ENCODE measurements at places on chromosomes 1 and 21.

DNA sequence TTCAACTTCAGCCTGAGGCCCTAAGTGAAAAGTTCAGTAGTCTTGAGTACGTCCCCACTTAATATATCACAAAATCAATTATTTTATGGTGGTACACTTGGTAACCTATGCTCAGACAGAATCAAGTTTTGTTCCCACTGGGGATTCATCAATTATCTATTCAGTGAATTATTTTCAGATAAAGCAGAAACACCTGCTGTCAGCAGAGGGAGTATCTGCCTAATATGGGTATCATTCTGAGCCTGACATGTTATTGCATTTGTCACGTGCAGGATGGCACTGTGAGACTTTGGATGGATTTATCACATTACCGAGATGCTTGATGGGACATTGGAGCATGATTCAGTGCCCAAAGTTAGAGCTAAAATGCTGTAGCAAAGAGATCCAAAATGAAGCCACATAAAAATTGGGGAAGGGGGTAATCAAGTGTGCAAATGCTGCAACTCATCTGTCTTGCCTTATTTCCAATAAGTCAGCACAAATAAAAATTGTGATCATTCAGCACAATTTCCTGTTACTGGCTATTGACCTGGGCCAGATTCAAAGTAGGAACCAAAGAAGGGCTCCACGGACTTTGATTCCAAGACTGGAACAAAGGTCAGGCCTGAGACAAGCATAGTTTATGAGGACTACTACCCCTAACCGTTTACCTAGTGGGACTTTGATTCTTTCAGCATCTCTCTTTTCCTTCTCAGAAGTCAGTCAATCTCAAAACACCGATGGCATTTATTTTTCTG, 657.6 kb downstream of the LMO4 start:
- DNase-seq = no peak

GRCh38 chr1:7575041-7575400, 196.1 kb upstream of the VAMP3 start:
- peak; percentile 73 for DNase-seq

- DNase-seq = no peak
These were observed 137.8 kb downstream of the NUF2 start for GRCh38 chr1:163459539-163459938.

DNA sequence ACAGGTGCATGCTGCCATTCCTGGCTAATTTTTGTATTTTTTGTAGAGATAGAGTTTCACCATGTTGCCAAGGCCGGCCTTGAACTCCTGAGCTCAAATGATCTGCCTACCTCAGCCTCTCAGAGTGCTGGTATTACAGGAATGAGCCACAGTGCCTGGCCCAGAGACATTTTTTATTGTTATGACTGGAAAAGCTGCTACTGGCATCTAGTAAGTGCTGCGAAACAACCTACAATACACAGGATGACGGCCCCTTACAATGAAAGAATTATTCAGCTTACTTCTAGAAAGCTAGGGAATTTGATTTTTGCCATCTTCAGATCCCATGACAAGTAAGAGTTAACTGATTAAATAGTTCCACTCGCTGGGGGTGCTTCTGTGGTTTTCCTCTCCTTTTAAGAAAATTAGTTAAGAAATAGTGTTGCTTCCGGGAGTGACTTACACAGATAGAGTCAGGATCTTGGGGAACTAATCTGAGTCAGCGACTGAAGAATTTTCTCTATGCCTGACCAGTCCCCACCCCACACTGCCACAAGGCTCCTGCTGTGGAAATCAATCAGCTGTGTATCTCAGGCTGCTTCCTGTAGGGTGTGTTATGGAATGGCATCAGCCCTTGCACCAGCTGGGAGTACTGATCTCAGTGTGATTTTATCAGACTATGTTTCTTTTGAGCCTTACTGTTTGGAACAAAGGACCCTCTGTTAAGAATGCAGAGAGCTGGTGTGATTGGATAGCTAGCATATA, 93.0 kb upstream of the BMP8A start:
- peak; percentile 98 for DNase-seq

DNA sequence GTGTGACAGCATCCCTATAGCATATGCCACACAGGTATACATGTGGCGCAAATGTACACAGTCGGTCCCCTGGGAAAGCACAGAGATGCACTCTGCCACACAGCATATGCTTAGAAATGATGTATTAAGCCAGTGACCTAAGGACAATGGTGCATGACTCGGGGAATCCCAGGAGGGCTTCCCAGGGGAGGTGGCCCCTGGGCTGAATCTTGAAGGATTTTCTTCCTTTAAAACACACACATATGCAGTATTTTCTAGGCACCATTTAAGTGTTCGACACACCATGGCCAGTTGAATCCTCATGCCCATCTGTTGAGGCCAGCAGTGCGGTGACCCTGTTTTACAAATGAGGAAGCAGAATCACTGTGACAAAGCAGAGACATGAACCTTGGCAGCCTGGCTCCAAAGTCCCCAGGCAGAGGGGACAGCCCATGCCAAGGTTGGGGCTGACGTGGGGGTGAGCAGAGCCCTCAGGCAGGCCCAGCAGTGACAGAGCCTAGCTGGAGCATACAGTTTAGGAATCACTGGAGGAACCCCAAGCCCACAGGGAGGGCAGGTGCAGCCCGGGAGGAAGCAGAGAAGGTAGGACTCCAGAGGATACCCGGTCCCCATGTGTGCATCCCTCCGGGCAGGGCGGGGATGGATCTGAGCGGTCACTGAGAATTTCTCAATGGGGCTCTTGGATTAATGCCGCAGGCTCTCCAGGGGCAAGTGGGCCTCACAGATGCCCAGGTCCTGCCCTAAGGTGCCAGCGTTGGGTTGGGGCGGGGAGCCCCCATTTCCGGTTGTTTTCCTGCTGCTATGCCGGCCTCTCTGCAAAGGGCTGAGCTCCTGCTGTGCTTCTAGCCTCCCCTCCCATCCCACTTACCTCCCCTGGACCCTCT, 28.4 kb downstream of the WNT3A start:
- no peak for DNase-seq

DNA sequence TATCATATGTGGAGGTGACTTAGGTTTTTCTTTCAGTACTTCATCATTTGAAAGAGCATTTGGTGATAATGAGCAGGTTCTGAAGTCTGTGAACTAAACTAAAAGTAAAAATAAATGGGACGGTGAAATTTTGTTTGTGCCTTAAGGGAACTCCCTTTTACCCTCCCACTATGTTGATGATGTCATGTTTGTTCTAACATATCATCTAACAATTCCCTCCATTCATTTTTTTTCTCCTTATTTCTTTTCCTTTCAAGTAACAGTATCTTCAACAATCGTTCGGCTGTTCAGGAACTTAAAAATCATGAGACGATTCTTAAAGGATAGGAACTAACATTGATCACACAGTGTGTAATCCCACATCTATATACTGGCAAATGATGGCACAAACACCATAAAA, 30.0 kb upstream of the IRF2BP2 start:
- peak; percentile 16 for DNase-seq

- DNase-seq = no peak
These were observed 83.4 kb upstream of the TRABD2B start for GRCh38 chr1:48080331-48081255.

DNA sequence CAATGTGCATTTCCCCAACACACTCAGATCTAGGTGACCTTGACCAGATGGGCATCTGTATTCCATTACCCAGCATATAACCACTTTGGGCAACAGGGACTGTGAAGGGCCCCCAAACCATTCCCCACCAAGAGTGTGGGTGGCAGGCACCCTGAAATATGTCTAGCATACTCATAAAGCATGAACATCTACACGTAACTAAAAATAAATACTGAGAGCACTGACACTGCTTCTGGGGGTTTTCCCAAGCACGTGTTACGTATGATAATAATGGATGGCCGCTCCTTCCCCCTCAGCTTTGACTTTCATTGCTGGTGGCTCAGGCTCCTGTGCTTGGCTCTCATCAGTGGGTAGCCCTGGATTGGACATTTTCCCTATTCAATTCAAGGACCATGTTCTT, 39.1 kb downstream of the IGSF3 start:
- DNase-seq = no peak
